Left renal cortex interstitium (tissue), 4 donors: ENCODE measurements at places on chromosomes 2 and 18. TPM values are rescaled to one million over a fixed set of nuclear protein-coding genes. Genes with fewer than 3 reads are reported as not detected.

The KLF7 gene
- 26.6 TPM for polyA plus RNA-seq

The ALKAL2 gene
- polyA plus RNA-seq, result 5.6 TPM

The MC5R gene
- 0.11 TPM for polyA plus RNA-seq

The CHN1 gene
- 25.0 TPM for polyA plus RNA-seq

The RBM44 gene
- polyA plus RNA-seq, result 0.30 TPM

- no peak for DNase-seq
These were observed 49.1 kb upstream of the CABYR start for GRCh38 chr18:24089515-24090337.

DNA sequence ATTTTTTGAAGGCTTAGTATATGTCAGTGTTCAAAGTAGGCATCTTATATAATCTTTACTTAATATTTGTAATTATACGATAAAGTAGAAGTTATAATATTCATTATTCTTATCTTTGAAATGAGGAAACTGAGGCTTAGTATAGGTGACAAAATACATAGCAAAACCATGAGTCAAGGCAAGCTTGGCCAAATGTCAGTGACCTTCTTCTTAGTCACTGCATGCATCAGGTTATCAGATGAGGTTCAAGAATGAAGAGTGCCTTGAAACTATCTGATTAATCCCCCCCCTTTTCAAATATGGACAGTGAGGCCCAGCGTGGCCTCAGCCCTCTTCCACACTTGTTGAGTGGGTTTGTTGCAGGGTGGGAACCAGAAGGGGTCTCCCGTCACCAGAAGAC is 59.3 kb downstream of the PMAIP1 start:
- no peak for DNase-seq

DNA sequence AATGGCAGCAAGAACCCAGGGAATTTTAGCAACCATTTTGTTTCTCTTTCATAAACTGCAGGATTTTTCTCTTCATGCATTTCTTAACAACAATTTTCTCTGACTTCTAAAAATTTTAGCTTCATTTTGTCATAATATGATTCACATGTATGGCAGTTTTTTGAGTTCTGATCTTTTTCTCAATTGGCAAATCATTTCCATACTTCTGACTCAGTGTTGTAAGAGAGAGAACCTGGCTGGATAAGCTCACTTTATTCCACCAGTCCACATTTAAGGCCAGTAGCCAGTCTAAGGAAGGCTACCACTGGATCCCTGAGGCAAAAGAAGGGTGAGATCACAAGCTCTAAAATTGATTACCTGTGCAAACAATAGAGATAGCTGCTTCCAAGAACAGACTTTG is 42.8 kb upstream of the COL3A1 start:
- no peak for DNase-seq

DNA sequence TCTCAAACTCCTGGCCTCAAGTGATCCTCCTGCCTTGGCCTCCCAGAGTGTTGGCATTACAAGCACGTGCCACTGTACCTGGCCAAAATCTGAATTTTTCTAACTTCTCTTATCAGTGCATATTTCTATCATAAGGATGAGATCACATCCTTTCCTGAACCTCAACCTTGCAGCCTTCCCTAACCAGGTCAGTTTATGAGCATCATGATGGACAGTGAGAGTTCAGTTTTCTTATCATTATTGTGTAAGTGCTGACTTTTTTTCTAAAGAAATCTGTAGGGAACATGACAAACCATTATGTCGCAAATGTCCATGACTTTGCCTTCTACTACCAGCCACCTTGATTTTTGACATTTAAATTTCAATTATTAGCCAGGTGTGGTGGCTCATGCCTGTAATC is 31.5 kb downstream of the MRPL33 start:
- DNase-seq, result no peak

- no peak for DNase-seq
These were observed 186.8 kb downstream of the RPRM start for GRCh38 chr2:153291718-153292117.

GRCh38 chr18:27278131-27278530 is 93.0 kb upstream of the CHST9 start:
- no peak for DNase-seq

DNA sequence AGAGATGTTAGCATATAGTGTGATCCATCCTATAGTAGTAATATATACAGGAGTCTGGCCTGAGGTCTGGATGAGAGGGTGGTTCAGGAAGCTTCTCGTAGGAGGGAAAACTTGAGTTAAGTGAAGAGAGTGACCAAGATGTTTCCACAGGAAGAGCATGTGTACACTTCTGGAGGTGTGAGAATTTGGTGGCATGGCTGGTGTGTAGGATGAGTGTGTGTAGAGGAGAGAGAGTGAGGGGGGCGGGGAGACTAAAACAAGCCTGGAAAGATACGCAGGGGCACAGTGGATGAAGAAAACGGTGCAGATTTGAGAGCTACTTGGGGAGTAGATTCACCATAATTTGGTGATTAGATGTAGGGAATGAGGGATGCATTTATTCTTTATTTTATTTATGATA is 43.5 kb upstream of the CTLA4 start:
- no peak for DNase-seq

DNA sequence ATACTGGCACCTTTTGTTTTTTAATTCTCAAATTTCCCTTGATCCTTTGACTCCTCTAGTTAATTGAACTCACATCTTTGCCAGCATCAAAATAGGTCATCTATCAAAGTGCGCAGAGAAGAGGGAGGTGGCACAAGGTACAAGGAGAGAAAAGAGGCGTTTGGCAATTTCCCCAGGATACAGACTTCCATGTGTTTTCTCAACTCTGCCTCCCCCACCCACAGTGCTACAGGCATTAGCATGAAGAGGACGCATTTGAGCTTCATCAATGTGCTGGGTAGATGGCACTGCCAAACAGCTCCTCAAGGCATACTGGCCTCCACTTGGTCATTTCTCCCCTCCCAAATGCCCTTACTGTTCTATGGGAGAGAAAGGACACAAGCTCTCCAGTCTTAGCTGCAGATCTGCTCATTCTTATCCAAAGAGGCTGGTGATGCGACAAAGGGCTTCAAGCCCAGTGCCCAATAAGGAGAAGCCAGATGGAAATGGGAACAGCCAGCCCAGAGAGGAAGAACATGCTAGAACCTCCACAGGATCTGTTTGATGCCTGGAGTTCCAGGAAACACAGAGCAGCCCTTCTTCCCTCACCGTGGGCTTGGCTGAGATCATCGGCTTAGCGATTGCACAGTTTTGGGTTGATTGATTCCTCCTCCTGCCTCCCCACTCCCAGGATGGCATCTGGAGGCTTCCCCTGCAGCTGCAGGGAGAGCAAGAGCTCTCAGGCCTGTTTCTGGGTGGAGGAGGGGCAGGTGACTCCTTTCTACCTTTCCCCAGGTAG is 144.7 kb upstream of the SMAD2 start:
- no peak for DNase-seq

- DNase-seq, result no peak
These were observed 13.5 kb downstream of the HSPD1 start for GRCh38 chr2:197486175-197486574.

DNA sequence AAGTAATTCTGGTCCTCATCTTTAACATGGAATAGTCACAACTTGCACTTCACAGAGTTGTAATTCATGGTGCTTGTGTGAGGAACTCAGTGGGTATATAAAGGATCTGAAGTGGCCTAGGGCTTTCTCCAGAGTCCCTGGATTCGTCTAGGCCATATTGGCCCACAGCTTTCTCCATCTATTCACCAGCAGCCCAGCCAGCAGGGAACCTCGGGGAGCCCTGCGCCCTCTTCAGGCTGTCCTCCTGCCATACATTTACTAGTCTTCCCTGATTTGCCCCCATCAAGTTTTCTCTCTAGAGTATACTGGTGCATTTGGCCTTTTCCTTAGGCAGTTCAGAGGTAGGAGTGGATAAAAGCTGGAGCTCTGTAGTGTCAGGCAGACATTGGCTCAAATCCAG is 278.3 kb downstream of the MYCN start:
- no peak for DNase-seq
